ENCODE measurements at places on chromosomes 7 and 10.

DNA sequence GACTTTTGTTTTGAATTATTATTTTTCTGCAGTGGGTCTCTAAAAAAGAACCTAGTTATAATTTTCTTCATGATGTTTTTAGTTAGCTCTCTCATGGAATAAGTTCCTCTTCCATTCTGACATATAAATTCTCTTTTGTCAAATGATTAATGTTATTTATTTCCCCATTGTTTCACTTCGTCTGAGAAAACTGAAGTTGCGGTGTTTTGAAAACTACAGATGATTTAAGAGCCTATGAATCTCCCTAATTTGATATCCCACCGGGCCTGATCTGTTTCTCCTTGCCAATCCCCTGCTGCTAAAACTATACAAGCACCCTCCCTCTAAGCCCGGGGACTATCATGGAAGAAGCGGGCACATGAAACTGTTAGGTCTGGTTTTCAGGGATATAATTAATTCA, 41.4 kb downstream of the HTR7 start:
- no peak for DNase-seq

GRCh38 chr10:62869958-62870357, 53.8 kb upstream of the EGR2 start:
- DNase-seq: no peak

DNA sequence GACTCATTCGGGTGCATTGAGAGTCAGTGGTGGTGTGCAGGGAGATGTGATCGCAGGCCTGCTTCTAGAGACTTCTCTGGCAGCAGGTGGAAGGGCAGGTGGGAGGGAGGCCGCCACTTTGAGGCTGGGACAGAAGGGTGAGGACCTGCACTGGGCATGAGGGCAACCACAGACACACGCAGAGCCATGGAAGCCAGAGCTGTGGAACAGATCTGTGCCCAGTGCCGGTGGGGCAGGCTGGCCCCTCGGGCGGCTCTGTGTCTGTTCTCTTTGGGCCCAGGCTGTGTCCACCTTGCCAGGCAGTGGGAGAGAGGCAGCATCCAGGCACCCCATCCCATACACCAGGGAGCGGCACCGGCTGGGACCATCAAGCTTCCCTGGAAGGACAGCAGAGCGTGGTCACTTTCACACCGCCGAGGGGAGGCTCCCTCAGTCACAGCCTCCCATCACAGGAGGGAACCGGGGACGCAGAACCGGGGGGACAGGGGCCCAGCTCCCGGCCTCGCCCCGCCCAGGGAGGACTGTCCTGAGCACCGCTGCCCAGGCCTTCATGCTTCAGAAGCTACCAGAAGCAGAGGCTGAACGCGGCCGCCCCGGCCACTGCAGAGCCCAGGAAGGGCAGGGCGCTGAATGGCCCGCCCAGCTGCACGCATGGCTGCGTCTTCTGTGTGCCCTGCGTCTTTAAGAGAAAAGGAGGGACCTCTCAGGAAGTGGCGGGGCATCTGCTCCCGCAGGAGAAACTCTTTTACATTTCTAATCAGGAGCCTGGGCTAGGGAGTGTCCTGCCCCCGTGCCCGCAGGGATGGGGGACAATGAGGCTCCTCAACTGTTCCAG, 32.1 kb downstream of the EN2 start:
- DNase-seq: no peak

DNA sequence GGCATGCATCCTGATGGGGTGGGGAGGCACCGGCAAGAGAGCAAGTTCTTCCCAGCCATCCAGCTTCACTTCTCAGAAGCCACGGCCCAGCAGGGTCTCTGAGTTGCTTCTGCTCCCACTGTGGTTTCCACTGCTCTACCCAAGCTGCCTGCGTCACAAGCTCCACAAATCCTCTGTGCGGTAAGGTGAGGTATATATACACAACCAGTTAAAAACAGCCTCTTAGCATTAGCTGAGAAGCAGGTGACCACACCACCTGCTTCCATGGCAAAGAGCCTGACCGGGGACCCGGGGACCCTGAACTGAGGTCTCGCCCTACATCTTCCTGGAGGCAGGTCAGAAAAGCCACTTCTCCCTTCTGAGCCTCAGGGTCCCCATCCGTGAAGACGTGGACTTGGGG, 46.9 kb upstream of the NPFFR1 start:
- no peak for DNase-seq

DNA sequence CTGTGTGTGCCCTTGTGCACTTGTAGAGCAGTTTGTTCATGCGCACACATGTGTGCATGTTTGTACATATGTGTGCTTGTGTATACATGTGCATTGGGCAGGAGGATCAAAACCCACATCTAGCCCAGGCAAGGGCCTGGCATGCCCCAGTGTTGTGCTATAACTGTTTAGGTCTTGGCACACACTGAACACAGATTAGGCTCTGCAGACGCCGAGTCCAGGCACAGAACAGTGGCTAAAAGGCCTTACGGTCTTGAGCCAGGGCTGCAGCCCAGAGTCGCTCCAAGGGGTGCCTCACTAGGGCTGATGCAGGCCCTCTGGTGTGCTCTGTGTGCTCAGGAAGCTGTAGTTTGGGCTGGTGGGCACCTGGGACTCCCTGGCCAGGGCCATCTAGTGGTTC, 55.7 kb downstream of the YKT6 start:
- DNase-seq: no peak

- DNase-seq: no peak
Measured at GRCh38 chr10:78472551-78472890, 438.9 kb downstream of the RPS24 start.

GRCh38 chr10:43680035-43680434, 31.4 kb upstream of the ZNF32 start:
- no peak for DNase-seq

GRCh38 chr7:130649004-130649790, 19.4 kb downstream of the COPG2 start:
- no peak for DNase-seq

DNA sequence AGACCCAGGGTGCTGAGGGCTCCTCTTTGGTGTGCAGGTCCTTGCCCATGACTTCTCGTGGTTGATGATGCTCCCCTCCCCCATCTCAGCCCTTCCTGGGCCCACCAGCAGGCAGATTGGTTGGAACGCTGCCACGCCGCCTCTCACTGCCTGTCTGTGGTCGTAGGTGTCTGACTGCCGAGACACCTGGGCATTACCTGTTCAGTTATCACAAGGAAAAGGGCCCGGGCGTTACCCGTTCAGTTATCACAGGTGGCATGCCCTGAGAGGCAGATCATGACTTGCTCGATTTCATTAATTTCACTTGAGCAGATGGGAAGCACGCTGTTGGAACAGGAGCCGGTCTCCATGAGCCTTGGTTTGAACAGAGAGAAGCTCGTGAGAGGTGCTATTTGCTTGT, 42.5 kb downstream of the TACR2 start:
- no peak for DNase-seq

DNA sequence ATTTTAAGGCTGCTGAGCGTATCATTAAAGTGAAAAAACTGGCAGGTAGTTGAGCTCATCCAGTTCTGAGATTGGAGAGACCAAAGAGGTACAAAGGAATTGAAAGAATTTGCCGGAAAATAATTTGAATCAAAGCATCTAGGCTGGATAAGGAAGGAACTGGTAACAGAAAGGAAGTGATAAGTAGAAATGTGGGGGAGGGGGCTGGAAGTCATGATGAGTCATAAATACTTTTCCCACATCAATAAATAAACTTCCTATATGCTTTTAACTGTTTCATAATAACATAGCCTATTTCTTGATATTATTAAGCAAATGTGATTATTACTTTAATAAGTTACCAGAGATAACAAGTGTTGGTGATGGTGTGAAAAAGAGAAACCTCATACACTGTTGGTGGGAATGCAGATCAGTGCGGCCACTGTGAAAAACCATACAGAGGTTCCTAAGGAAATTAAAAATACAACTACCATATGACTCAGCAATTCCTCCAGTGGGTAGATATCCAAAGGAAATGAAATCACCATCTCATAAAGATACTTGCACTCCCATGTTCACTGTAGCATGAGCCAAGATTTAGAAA, 27.0 kb downstream of the ZNF438 start:
- no peak for DNase-seq

DNA sequence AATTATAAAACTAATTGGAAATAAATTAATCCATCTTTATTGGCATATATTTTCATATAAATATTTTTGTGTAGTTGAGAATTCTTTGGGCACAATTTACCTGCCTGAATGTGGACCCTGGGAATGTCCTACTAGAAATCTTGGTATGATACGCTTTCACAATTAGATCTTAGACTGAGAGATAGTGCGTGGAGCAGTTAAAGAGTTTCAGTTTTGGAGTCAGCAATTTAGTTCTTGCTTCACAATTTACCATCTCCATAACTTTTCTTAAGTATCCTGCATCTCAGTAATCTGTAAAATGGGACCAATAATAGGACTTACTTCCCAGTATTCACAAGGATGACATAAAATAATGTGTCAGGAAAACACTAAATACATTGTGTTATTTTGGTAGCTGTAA, 2.0 kb downstream of the MTPN start:
- DNase-seq: no peak

DNA sequence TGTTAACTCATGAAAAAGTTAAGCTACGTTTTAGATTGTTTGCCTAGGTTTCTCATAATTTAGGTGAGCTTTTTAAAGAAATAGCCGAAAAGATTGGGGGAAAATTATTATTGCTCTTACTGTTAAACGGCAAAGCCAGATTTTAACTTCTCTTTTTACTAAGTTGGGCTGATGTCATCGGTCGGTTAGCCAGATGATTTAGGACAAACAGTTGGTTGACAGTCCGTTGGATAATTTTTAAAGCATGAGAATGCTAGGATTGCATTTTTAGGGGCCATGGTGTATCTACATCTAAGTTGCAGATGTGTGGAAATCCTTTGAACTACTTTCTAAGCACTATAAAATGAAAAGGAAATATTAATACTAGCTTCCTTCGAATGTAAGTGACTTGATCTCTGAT, 280.9 kb upstream of the AKR1E2 start:
- no peak for DNase-seq

- no peak for DNase-seq
Measured at GRCh38 chr10:96695366-96695765, 24.9 kb downstream of the PIK3AP1 start.

DNA sequence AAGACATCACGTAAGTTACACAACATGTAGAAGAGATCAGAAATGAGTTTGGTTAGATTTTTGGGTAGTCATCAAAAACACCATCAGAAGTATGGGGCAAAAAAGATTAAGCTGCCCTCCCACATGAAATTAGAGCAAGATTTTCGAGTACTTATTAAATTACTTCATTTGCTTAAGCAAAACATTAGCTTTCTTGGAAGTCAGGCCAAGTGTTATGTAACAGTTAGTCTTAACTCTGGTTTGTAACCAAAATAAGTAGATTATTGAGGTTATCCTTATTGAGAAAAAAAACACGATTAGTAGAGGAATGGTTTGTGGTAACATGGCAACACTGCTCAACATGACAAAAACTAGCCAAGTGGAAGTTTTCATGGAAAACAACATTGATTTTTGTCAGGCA, 37.9 kb downstream of the HBP1 start:
- DNase-seq: no peak

DNA sequence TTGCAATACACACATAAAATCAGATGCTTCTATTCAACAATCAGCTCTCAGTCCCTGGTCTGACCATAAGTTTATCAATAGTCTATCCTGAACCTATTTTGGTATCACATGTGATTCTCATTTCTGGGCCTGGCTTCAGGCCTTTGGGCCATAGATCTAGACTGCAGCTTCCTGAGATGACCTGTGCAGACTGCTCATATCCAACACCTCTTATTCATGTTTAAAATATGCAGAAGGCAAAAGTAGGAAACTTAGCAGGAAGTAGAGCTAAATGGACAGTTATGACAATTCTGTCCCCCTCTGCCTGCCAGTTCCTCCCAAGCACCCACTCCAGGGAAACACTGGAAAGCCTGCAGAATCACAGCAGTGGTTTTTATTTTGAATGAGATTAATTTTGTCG, 53.3 kb downstream of the C7orf25 start:
- no peak for DNase-seq

GRCh38 chr7:4774007-4774406, 1.4 kb upstream of the AP5Z1 start:
- DNase-seq: no peak

GRCh38 chr7:128236924-128237586, 4.0 kb upstream of the LEP start:
- DNase-seq: peak; percentile 82

GRCh38 chr10:43912469-43912868, 263.8 kb upstream of the ZNF32 start:
- DNase-seq: no peak

DNA sequence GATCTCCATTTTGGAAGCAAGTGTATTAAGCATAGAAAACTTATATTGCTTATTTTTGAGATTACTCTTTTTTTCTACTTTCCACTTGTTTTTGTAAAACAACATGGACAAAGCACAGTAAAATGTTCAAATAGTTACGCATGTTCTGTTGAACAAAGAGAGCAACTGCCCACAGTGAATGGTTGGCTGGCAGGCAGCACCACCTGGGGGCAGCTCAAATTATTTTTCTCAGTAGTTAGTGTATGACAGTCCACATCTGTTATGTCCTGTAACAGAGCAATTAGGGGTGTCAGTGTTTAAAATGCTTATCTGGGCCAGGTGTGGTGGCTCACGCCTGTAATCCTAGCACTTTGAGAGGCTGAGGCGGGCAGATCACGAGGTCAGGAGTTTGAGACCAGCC, 46.1 kb upstream of the CACUL1 start:
- DNase-seq: peak; percentile 32

DNA sequence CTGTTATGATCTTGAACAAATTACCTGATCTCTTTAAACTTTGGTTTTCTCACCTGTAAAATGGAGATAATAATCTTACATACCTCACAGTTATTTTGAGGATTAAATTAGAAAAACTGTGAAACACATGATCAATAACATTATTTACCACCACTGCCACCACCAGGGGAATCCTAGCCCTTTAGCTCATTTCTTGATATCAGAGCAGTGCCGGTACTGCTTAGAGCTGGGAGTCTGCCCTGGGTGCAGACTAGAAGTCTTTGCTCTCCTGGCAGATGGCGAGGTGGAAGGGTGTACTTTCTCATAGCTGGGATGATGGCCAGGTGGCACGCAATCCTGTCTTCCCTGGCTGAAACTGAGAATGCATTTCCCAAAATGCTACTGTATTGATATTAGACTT, 12.7 kb upstream of the EFCAB10 start:
- DNase-seq: no peak

DNA sequence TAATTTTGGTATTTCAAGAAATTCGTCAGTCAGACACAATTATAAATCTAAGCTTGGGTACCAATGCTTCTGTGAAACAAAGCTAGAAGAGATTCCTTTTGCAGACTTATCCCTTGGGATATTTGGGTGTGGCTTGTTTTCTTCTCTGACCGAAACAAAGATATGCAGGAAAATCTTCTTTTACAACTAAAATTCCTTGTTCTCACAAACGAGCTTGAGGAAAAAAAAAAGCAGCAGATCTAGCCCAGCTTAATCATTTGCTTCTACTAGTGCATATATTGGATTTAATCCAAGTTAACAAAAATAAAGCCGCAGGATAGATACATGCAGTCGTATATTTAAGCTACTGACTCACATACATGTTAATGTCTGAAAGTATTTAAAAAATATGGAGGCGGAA, 104.2 kb downstream of the PRTFDC1 start:
- DNase-seq: no peak

DNA sequence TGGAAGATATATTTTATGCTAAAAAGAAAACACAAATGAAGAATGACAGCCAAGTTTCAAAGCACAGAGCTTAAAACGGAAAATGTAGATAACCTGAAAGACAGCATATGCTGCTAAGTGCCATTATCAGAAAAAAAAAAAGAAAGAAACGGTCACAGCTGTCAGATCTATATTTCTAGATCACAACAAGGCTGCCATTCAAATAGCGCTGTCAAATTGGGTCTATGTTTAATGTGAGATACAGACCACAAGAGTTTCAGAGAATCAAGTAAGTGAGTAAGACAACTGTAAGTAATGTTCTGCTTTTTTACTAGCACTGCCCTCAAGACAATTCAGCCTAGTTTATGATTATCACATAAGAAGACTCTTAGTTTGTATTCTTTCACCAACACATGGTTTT, 66.1 kb upstream of the RNF148 start:
- DNase-seq: no peak
